ENCODE measurements at places on chromosomes 7 and 10.

GRCh38 chr10:96683065-96683464 is 37.2 kb downstream of the PIK3AP1 start:
- DNase-seq: peak; percentile 77

GRCh38 chr7:36478745-36479144 is 89.1 kb downstream of the ANLN start:
- DNase-seq: no peak

DNA sequence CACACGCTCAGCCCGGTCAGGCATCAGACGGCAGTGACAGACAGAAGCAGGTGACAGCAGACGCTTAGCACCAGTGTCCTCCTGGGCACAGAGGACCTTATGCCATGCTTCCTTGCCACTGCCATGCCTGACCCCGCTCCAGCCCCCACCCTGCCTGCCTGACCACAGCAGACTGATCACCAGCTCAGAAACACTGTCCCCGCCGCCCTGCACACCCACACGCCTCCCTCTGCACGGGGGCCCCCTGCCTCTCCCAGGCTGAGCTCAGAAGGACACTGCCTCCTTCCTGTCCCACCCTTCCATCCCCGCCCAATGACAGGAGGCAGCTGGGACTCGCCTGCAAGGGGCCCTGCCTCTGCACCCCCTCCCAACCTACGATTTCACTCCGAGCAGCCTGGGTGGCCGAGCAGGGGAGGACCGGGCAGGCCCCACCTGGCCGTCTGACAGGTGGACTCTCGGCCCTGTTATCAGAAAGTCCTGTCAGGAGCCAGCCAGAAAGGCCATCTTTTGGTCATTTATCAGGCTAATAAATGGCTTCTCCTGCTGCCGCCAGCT is 183.4 kb downstream of the ELFN1 start:
- no peak for DNase-seq

GRCh38 chr7:151514461-151515275 is 5.0 kb downstream of the RHEB start:
- DNase-seq: no peak

DNA sequence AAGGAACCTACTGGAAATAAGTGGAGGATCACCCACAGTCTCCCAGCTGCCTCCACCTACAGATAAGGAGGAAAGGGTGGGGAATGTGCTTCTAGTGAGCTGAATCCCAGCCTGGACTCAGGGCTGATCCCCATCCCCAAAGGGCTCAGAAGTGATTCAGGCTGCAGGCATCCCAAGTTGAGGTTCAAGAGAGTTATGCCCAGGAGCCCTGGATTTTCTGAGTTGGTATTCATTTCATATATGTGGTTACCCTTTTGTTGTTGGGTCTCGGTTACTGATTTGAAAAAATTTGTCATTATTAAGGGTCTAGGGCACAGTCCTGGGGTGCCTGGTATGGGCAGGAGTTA is 30.0 kb upstream of the SRGN start:
- DNase-seq: peak; percentile 69

DNA sequence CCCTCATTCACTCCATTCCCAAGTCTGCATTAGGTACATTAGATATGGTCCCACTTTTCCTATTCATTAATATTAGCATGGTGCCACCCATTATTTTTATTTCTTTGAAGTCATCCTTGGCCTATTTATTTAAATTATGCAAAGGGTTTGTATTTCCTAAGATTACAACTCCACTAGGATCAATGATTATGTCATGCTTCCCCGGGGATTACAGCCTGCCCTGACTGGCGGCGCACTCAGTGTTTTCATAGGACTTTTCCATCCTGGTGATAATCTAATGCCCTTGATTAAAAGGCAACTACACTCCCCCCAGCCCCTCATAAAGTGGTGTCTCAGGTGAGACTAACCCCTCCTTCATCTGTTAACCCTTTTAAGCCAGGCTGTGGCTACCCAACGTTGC is 187.2 kb downstream of the POU6F2 start:
- no peak for DNase-seq

DNA sequence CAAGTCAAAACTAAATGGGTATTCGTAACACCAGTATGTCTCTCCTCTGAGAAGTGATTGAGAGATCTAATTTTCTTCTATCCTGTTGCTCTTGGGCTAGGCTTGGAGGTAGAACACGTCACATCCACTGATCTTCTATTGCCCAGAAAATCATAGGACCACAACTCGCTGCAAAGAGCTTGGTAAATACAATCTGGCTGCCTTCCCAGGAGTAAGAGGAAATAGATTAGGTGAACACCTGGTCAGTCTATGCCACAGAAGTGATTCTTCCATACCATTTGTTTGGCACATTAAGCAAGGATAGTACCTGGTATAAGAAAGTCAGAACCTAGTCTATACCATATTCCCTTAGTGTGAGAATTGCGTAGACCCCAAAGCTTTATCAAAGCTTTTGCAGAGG is 129.3 kb upstream of the PHYHIPL start:
- DNase-seq: no peak

DNA sequence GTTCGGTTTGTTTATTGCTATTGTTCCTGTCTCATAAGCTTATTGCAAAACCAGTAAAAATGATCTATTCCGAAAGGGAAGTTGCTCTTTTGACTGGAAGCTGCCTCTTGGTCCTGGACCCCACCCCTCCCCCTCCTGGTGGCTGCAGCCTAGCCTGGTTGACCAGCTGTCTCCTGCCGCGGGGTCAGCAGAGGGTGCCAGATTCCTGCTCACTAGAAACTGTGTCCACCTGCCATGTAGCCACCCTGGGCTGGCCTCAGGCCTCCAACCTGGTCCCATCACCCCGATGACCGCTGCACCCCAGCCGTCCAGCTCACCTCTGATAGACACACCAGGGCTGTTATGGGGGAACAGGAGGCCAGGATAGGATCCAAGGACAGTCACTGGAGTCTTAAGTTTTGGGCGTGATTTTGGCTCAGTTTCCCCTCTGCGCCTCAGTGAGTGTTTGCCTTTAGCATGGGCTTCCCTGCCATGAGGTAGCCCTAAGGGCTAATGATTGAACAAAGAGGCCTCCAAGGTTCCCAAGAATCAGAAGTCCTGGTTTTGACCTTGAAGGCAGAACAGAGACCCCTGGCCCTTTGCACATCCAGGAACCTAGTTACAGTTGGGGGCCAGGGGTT is 32.9 kb upstream of the SLF2 start:
- no peak for DNase-seq
